ENCODE measurements at places on chromosomes 16 and 17.

DNA sequence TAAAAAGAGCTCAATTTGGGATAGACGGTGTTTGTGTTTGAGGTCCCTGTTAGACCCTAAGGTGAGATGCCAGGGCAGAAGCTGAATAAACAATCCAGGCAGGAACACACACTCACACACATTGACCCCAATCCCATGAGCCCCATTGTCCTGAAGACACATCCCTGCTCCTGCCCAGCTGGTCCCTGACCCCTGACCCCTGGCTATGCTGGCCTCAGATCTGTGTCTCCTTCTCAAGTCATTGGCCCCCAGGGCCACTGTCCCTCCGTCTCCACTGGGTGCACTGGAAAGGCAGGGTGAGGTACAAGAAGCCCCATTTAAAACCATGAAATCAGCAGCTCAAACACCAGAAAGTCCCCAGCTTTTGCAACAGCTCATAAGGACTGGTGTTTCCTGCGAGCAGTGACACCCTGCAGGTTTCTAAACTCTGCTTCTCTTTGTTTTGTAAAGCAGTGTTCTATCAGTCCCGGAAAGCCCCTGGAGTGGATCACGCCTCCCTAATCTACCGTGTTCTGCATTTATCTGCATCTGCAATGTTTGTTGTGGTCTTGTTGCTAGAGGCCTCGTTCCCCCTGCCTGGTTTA lies 18.0 kb upstream of the ASGR2 start:
- no peak for DNase-seq

- DNase-seq = no peak
Measured at GRCh38 chr17:2637422-2637821, 44.0 kb downstream of the PAFAH1B1 start.

DNA sequence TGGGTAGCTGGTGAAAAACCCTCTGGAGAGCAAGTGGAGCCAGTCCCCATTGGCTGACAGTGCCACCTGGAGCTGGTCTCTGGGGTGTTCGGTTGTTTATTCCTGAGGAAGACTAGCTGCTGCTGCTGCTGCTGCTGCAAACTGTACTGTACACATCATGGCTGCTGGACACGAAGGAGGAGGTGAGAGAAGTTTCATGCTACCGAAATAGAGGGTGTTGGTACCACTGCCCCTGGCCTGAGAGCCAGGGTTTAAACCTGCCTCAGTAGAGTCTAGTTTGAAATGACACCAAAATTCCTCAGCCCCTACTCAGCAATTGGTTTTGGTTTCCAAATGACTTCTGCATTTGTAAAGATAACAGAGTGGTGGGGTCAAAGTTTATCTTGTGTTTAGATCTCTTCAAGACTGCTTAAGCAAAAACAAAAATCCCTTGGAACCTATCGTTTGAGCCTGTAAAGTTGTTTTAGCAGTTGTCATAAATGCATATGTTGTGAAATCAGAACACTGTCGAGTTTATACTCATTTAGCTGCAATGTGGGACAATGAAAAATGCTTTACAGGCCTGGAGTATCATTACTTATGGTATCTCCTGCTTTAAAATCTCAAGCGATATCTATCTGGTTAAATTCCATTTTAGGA lies 40.8 kb downstream of the CYB5B start:
- peak; percentile 12 for DNase-seq

GRCh38 chr17:49995055-49995738 lies at the start of gene DLX3:
Gene DLX3, minus strand, starts transcription at chr17:49995224. Its CDS starts 226 bp downstream, at chr17:49994998.
- DNase-seq = peak; percentile 88
